Glomerular endothelial cell (primary cell): ENCODE measurements at places on chromosomes 1 and 21. TPM values are rescaled to one million over a fixed set of nuclear protein-coding genes. Genes with fewer than 3 reads are reported as not detected.
A peak's percentile ranks its signal among the peaks of the same experiment; 100 is the strongest.

DNA sequence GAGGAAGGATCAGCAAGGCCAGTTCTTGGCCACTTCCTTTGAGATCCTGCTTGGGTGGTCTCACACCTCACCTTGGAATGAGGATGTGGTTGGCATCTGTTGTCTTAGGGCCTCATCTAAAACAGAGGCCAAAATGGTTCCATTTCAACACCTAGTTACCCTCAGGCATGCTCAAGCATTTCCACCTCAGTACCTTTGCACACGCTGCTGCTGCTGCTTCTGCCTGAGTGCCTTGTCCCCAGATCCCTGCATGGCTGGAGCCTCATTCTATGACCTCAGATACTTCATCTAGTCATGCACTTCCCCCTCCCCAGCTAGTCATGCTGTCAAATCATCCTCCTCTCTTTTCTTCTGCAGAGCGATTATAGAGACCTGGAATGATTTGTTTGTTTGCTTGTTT is 86.8 kb downstream of the ACTL8 start:
- no peak for DNase-seq

Gene PMVK
- 8.1 and 11.6 TPM in 2 replicates for total RNA-seq

DNA sequence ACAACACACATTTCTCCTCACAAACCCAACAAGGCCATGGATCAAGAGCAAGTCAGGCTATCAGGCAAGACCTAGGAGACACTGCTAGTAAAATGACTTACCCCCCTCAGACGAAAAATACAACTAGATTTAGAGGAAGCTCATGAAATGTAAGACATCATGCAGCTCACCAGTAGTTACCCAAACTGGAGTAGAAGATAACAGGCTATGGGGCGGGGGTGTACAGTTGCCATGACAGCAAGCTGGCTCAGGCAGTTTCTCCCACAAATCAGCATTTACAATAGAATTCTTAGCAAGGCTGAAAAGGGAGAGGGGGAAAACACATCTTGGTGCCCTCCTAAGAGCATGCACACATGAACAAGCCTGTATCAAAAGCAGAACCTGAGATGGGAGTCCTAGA is 13.9 kb downstream of the TPM3 start:
- no peak for DNase-seq

GRCh38 chr1:96981181-96981580 is 259.6 kb downstream of the PTBP2 start:
- DNase-seq: no peak

- DNase-seq: no peak
Observed at GRCh38 chr1:227848430-227848932, 33.0 kb downstream of the PRSS38 start.

DNA sequence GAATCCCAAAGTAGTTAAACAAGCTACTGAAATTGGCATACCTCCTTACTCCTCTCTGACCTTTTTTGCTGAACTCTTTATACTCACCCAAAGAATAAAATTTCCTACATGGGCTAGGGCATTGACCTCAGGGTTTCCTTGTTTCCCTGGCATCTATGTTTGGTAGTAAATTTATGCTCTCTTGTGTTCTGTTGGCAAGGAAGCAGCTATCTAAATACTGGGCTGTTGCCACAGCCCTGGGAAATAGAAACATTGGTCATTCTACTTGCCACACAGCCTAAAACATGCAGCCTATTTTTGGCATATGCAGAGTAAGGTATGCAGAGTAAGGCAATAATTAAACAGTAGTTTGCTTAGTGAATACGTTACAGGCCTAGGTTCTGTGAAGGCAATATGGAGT is 351.4 kb downstream of the HLX start:
- DNase-seq: peak; percentile 22

DNA sequence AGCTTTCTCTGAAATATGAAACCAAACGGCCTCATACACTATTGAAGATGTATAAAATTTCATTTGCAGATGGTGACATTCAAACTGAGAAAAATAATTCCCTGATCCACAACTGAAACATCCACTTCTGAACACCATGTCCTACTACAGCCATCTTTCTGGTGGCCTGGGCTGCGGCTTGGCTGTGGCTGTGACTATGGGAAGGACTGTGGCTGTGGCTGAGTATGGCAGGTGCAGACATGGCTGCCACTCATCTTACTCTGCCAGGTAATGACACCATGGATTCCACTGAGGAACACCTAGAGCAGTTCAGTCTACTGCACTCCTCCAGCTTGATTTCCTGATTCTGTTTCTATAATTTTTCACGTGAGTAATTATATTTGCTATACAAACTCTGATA is at the start of gene KRTAP20-4:
Gene KRTAP20-4, plus strand, starts transcription at position 106 of the 400 bp plus-strand sequence.
- DNase-seq: no peak

DNA sequence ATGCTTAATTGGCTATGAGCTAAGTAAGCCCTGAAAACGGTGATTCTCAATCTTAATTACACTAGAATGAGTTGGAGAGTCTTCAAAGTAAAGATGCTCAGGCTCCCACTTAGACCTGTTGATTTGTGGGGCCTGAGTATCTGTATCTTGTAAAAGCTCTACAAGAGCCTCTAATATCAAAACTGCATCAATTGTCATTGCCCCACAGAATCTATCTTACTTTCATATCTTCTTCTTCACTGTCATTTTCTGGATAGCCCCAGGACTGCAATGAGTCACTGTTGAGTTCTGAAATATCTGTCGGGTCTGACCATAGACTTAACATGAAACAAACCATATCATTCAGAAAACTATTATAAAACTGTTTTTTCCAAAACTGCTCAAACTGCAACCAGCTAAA is 102.8 kb upstream of the SERTAD4 start:
- no peak for DNase-seq

DNA sequence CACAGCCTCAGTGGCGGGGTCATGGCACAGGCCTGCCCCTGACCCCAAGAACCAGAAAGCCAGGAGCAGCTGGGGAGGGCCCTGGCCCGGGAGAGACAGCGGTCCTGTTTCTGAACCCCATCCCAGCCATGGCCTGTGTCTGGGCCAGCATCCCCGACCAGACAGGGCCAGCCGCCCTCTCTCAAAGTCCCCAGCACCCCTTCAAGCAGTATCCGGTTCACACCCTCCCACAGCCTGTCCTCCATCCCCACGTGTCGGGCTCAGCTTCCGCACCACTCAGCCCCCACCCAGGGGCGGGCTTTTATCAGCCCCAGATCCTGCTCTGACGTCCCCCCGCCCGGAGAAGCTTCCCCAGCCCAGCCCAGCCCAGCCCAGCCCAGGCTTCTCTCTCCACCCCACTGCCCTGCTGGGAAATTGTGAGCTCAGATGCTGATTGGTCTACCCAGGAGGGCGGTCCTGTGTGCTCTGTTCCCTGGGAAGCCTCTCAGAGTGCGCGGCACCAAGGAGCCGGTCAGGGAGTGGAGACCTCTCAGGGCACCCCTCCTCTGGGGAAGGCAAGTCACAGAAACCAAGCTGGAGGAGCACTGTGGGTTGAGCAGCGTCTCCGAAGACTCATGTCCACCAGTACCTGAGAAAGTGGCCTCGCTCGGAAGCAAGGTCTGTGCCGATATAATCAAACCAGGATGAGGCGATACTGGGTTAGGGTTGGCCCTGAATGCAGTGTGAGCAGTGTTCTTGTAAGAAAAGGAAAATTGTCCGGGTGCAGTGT is 4.7 kb upstream of the FAAP20 start:
- no peak for DNase-seq

DNA sequence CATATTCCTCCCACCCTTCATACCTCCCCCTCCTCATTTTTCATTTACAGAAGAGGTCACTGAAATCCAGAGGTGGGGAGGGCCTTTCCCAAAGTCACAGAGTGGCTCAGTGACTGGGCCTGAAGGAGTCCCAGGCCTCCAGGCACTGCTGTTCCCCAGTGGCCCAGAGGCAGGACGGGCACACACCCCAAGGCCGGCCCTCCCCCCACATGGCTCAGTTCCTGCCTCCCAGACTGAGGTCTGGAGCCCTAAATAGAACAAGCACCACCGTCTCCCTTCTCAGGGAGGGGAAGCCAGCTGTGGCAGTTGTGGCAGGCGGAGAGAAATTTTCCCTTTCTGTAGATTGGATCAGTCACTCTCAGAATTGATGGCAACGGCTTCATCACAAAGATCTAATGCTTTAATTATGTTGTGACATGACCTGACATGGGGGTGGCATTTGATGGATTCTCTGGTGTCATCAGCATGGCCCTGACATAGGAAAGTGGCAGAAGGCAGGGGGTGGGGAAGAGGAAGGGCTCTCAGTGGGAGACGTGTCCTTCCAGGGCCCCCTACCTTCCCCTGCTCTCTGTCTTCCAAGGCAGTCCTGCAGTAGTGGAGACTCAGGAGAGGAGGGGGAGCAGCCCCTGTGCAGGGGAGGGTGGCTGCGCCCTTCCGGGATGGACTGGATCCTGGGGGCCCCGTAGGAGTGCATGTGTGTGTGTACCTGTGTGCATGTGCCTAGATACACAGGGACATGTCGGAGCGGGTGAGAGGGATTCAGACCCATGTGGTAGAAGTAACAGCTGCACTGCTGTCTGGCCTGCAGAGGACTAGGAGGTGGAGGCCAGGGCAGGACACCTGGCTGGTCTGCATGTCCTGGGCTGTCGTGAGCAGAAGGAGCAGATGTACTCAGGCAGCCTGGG is 41.2 kb upstream of the FOXO6 start:
- DNase-seq: no peak

Gene CHD5
- total RNA-seq: under 0.01 TPM in 1 of 2 replicates, not detected in the other

Gene TBX15
- not detected in 2 replicates for total RNA-seq

- no peak for DNase-seq
Observed at GRCh38 chr1:51172811-51173210, 63.3 kb upstream of the RNF11 start.

DNA sequence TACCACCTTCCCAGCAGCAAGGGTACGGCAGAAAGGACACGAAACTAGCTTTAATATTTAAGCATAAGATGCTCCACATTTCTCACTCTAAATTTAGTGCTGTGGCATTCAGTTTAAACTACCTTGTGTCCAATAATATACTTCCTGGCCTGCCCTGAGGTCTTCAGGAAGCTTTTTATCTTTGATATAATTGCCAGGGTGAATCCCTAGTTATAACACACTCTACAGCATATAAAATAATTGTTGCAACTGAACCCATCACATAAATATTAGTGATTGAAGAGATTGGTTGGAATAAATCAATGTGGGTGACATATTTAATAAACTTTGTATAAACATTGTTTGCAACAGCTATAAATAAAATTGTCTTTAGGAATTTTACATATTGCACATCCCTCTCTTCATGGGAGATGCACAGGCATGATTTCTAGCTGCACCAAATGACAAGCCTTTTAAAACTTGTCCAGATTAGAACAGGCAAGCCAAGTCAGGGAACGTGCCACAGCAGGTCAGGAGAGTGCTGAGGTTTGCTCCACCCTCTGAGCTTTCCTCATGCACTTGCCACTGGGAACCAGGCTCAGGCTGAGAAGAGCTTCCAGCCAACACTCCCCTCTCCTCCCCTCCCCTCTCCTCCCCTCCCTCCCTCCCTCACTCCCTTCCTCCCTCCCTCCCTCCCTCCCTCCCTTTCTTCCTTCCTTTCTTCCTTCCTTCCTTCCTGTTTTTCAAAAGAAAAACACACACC is 623.2 kb upstream of the PKN2 start:
- no peak for DNase-seq

DNA sequence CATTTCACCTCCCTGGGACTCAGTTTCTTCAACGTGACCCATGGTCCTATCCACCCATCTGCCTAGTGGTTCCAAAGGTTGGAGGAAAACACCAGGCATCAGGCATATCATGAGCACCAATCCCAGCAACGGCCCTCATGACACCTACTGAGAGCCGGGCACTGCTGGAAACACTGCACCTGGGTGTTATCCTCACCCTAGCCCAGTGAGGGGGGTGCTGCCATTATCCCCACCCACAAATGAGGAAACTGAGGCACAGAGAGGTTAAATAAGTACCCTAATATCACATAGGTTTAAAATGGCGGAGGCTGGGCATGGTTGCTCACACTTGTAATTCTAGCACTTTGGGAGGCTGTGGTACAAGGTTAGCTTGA is 206.9 kb downstream of the MATN1 start:
- no peak for DNase-seq

Gene CADM3
- total RNA-seq: 0.76 TPM in 1 of 2 replicates, not detected in the other

GRCh38 chr1:79819140-79819539 is 812.6 kb upstream of the ADGRL4 start:
- DNase-seq: no peak

DNA sequence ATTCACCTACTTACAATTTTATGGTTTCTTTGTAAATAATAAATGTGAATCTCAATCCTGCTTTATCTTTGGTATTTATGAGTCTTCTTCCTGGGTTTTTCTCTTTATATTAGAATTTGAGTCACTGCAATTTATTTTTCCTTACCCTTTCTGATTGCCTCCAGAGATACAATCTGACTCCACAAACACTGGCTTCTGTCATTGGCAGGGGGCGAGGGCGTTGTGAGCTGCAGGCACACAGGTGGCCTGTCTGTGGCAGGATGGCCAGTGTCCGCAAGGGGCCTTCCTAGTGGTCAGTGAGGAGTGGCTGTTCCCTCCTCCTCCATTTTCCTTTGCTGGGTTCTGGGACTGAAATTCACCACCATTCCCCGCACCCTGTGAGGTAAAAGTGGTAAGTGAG is 2.0 kb upstream of the MTARC1 start:
- DNase-seq: no peak

DNA sequence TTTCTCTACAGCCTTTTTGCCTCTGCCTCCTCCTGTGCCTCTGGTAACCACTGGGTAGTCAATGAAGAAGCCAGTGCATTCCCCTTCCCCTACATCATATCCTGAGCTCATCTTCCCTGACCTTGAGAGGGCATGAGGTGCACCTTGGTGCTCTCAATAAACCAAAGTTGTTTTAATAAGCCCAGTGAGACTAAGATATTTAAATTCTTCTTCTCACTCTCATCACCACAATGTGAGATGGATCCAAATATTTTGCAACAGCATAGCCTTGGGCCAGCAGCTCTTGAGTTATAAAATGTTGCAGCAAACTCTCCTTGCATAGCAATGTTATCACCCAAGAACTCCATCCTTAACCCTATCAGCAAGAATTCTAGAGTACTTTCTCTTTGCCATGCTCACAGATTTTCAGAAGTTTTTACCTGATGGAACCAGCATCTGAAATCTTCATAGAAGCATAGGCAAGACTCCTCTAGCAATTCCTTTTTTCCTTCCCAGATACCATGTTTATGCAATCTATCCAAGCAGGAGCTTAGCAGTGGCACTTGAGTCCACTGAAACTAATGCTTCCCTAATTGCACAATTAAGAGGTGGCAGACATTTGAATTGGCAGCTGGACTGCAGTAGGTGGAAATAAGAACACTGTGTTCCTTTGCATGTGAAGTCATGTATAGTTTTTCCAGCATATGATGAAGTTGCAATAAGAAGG is 36.8 kb downstream of the CDC7 start:
- DNase-seq: no peak

Gene RGS16
- 1.0 and 2.2 TPM in 2 replicates for total RNA-seq

DNA sequence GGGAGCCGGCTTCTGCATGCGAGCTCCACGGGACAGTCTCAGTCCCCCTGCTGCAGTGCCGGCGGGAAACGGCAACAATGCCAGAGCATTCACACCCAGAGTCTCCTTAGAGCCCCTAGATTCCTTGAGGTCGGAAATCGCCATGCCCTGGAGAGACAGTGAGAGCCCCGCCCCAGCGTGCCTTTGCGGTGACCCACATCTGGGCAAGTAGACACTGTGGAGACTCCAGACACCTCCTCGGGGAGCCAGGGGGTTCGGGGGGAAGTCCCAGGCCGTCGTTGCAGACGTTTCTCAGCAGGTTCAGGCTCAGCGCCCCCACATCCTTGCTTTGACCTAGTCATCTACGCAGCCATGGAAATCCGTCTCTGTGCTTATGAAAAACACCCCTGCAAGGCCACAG is 81.3 kb upstream of the ARHGEF16 start:
- no peak for DNase-seq

GRCh38 chr1:52634111-52634510 is 1.1 kb downstream of the SHISAL2A start:
- no peak for DNase-seq

- DNase-seq: no peak
Observed at GRCh38 chr1:61143821-61144424, 61.6 kb downstream of the NFIA start.
